Stimulated activated CD4-positive, alpha-beta T cell treated with anti-CD3 and anti-CD28 coated beads, Interleukin-15, amount 100 ng/mL, for 1 hour (primary cell): ENCODE measurements at places on chromosomes 11 and 22.
A peak's percentile ranks its signal among the peaks of the same experiment; 100 is the strongest.

DNA sequence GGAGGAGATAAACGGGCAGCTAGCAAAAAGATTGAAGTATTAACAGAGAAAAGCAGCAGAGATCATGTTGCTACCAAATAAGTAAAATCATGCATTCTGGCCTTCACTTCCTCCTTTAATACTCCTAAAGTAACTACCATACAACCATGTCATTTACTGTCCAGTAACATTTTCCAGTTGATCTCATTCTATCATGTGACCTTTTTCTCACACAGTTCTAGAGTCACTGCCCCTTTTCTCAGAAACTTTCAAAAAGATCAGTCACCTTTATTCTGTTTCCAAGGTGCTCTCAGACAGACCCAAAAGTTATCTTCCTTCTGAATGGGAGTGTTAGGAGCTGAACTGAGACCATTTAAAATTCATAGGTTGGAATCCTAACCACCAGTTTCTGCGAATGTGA lies 984.4 kb downstream of the FAM181B start:
- DNase-seq = no peak

- DNase-seq = no peak
Observed at GRCh38 chr11:43418197-43418596, 59.5 kb downstream of the TTC17 start.

DNA sequence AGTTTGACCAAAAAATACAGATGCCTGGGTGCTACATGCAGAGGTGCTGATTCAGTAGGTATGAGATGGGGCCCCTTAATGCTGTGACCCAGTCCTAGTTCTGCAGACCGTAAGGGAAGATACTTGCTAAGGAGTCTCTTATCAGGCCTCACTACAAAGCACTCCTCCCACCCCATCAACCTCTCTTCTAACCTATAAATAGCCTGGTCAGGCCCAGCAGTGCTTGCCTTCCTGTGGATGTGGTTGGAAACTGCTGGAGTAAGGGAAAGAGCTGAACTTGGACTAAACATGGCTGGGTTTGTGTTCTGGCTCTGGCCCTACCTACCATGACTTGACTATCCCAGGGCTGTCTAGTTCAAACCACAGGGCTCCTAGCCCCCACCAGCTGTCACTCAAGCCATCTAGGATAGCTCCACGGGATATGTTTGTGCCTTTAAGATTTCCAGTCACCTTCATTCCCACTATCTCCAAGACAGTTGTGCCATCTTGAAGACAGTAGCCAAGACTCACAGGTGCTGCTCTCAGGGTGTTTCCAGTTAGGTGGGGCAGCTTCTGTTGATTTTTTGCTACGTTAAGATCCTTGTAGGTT lies 9.5 kb upstream of the DKK3 start:
- no peak for DNase-seq

DNA sequence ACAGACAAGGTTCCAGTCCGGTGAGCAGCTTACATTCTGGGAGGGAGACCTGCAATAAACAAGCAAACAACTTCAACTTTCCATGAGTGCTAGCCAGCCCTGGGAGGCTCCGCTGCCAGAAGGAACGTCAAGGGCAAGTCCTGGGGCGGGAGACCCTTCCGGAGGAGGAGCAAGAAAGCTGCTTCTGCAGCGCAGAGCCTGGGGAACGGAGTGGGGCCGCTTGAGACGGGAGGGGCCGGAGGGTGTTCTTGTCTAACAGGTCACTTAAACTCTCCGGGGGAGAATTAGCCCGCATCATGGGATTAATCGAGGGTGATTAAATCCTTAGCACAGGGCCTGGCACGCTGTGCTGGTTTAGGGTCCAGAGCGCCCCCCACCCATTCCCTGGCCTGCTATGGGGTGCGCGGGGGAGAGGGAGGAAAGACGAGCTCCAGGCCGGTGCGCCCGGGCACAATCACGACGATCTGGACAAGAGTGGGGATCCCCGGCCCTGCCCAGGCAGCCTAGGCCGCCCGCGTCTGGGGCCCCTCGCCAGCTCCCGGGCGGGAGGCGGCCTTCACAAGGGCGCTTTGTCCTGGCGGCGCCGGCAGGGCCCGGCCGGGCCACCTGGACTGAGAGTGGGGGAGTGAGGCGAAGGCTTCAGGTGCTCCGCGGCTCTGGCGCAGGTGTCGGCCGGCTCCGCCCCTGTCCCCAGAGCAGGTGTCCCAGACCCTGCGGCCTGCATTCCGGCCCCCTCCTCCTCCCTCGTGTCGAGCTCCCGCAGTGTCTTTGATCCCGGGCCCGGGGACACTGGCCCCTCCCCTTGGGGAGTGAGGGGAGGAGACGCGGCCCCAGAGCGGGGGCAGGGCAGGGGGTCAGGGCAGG lies 663 bp upstream of the LARGE2 start:
- DNase-seq = no peak

GRCh38 chr11:40252236-40252635 lies 1207.2 kb downstream of the LRRC4C start:
- no peak for DNase-seq

GRCh38 chr11:108574675-108575074 lies 18.9 kb downstream of the EXPH5 start:
- no peak for DNase-seq

DNA sequence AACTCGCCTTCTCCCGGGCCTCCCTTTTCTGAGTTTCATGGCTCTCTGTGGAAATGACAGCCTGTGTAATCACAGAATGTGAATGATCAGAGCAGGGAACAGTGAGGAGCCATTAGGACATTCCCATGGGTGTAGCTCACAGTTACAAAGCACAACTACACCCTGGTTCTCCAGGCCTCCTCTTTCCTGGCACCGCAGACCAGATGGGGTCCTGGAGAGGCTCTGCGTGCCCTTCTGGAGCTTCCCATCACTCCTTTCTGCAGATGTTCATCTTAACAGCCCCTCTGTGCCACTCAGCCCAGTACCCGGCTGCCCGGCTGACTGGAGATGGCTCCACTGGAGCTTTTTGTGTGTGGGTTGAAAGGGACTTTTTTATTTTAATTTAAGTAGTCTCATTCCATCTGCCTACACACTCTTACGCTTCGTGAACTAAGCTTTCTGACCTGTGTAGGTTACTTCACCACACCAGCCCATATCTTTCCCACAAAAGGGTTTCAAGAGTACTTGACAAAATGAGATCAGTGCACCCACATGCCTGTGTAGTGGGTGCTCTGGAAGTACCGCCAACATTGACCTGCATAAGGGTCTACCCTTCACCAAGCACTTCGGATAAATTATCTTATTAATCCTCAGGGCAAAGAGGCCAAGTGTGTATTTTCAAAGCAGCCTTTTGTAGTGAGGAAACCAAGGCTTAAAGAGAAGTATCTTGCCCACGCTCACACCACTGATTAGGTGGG lies 29.8 kb downstream of the SREBF2 start:
- DNase-seq = peak; percentile 40

DNA sequence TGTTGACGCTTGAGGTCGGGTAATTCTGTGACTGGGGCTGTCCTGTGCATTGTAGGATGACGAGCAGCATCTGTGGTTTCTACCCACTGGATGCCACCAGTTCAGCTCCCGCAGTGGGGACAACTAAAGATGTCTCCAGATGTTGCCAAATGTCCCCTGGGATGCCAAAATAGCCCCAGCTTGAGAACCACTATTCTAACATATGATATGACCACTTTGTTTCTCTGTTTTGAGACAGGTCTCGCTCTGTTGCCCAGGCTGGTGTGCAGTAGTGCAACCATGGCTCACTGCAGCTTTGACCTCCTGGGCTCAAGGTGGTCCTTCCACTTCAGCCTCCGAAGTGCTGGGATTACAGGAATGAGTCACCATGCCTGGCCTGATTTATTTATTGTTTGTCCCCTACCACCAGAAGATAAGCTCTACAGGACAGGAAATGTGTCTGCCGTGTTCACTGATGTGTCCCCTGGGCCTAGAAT lies 4.4 kb upstream of the MEN1 start:
- DNase-seq = no peak

- DNase-seq = no peak
Observed at GRCh38 chr11:12159351-12160099, 49.1 kb downstream of the MICAL2 start.

DNA sequence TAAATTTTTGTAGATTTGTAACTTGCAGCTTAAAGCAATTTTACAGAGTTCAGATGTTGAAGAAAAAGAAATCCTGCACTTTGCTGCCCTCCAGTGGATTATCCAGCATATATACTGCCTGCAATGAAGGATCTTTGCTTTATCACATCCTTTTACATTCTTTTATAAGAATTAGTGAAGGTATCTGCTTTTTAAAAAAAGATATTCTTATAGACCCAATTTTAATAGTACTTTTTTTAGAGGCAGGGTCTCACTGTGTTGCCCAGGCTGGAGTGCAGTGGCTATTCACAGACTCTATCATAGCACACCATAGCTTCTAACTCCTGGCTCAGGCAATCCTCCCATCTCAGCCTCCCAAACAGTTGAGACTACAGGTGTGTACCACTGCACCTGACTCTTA lies 60.7 kb downstream of the TTC17 start:
- no peak for DNase-seq

GRCh38 chr22:43774318-43774915 lies 37.7 kb downstream of the EFCAB6 start:
- DNase-seq = no peak

DNA sequence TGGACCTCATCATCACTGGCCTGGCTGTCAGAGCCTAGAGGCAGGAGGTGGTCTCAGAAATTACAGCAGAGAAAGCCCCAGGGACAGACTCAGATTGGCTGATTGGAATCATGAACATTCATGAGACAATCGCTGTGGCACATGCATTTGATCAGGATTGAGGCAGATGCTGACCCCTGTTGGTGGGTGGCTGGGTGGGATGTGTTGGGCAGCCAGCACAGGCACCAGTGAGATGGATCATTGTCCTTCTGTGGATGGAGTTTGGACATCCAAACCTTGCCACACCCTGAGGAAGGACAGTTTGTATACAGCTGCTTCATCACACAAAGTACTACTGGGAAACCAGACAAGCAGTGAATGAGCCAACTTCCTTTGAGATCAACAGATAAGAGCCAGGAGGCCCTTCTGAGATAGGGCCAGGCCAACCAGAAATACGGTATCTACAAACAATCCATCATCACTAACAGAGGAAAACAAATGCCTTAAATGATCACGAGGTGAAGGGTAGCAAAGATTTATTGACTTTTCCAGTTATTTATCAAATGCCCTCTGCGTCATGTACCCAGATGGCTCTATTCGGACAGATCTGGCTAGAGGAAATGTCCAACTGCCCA lies 17.3 kb downstream of the COMMD9 start:
- DNase-seq = no peak

- DNase-seq = no peak
Observed at GRCh38 chr11:128496692-128497060, 90.7 kb downstream of the ETS1 start.

DNA sequence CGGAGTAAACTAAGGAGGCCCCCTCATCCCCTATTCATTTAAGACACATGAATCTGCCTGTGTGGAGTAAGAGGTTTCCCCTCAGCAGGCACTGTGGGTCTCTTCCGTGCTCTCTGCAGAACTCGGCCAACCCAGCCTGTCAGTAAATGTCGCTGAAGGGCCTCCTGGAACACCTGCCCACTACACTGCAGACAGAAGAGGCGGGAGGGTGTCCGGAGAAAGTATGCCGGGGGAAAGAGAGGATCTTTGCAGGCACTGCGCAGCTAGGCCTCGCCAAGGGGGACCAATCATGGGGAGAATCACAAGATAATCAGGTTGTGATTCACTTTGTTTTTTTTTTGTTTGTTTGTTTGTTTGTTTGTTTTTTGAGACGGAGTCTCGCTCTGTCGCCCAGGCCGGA lies 110.8 kb downstream of the MORC2 start:
- DNase-seq = no peak

DNA sequence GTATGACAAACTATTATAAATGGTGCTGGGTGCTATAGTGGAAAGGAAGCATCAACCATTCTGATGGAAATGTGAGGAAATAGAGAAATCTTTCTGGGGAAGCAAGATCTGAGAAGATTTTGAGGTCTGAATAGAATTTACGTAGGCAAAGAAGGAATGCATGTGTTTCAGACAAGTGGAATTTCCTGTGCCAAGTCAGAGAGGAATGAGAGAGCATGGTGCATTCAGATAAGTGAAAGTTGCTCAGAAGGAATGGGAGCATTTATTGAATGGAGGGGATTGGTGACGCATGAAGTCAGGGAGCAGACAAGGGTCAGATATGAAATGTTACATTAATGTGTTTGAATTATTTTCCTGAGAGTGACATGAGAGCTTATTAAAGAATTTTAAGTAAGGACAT lies 725.5 kb downstream of the METTL15 start:
- DNase-seq = no peak

GRCh38 chr11:68839911-68840641 lies 1.6 kb downstream of the CPT1A start:
- DNase-seq = no peak

GRCh38 chr11:101553891-101554292 lies 29.9 kb downstream of the TRPC6 start:
- no peak for DNase-seq

- no peak for DNase-seq
Observed at GRCh38 chr11:99567334-99567956, 546.7 kb downstream of the CNTN5 start.

DNA sequence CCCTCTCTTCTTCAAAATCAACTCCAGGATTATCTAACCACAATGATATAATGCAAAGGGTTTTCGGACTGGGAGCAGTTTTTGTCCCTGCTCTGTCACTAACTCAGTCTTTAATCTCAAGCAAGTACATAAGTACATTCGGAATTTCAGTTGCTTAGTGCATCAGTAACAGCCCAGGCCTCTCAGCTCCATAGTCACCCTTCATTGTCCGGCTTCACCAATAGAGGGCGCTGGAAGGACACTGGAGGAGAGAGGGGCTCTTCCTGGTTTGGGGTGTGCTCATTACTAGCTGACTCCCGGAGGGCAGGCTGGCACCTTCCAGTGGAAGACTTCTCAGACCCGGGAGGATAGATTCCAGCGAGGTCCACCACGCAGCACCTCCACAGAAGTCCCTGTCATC lies 90.4 kb upstream of the PDGFD start:
- DNase-seq = no peak

DNA sequence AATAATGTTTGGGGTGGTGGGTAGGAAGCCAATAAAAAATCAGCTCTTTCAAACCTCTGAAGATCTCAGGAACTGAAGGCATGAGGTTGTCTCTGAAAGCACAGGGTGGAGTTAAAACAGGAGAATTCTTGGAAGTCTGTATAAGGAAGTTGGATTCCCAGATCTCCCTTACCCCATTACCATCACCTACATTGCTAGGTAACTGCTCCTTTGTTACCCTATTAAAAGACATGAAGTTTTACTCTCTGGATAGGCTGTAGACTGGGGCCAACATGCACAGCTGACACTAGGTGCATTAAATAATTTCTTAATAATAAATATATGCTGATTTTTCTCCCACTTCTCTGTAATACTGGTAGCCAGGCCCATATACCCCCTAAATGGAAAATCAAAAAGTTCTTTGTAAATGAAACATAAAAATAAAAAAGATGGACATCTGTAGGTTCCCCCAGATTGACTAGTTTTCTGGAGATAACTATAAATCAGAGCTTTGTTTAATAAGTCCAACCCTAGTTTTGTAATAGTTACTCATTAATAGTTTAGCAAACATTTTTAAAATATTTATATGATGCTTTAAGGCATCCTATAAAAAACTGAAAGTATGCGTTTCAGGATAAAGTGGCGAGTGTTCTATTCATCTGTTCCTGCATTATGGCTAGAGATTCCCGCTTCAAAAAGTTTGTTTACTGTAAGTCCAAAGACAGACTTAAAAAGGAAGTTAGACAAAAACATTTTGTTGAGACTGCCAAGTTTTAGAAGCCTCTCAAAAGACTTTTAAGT lies 63.8 kb downstream of the KIF18A start:
- DNase-seq = no peak

GRCh38 chr11:96178887-96179279 lies 164.1 kb downstream of the MAML2 start:
- DNase-seq = no peak
